ENCODE measurements at places on chromosomes 6 and 20.

DNA sequence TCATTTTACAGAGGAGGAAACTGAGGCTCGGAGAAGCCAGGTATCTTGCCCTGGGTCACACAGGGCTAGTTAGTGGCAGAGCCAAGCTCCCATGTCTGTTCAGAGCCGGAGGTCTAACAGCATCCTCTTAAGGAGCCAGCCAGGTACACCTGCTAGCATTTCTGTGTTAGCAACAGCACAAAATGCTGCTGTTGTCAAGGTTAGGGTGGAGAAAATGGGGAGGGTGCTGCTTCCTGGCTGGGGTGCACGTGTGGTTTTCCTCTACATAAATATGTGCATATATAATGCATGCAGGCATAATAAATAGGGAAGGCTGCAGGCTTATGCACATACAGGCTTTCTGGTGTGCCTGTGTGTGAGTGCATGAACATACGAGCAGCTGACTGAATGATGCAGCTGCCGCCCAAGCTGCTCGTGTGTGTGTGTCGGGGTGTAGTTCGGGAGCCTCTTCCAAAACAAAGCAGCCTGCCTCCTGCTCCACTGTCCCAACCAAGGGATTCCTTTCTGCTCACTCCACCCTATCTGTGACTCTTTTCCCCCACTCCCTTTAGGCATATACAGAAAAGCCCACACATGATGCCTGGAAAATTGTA, 86.6 kb downstream of the CD40 start:
- DNase-seq = no peak

DNA sequence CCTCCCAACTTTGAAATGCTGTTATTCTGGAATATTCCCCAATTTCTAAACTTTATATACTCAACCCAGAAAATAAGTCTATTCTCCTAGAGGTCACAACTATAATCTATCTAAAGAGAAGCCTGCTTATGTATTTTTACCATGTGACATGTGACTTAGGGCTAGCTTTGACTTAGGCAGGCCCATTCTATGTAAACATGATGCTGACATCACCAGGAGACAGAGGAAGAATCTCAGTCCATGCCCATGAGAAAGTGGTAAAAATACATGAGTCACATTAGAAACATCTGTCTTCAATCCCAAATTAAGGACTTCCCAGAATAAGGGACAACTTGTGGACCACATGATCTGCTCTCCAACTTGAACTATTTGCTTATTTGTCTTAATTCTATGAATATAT, 113.6 kb upstream of the ID4 start:
- DNase-seq = no peak

GRCh38 chr20:10953437-10953836, 279.6 kb upstream of the JAG1 start:
- DNase-seq = no peak

GRCh38 chr20:59055302-59055701, 12.7 kb upstream of the PRELID3B start:
- no peak for DNase-seq

GRCh38 chr6:139940741-139941729, 566.6 kb upstream of the CITED2 start:
- DNase-seq = no peak

- DNase-seq = no peak
These were observed 78.0 kb upstream of the MRPS10 start for GRCh38 chr6:42295677-42296076.

DNA sequence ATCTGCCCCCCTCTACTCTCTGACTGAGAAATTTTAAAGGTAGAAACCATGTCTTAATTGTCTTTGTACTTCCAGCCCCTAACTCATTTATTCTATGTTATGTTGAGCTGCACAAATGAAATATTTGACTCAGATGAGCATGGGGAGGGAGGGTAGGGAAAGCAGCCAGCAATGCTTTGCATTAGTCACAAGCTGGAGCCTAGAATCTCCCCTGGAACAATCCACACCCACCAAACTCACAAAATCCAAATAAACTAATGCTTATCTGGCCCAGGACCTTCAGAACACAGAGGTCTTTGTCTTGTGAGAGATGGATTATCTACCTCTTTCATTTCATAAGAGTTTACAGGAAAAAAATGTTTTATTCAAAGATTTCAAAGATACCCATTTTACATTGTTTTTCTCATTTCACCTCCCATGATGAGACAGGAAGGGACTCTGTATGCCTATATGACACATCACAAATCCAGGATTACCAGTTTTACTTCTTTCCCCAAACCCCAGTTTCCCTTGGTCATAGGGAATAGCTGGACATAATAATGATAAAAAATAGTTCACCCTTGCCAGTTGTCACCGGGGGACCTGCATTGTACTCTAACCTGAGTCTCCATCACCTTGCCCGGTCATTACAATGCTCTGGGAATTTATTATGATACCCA, 466.9 kb downstream of the KIF16B start:
- DNase-seq = no peak

- DNase-seq = no peak
These were observed 43.7 kb upstream of the ADTRP start for GRCh38 chr6:11822346-11822745.

DNA sequence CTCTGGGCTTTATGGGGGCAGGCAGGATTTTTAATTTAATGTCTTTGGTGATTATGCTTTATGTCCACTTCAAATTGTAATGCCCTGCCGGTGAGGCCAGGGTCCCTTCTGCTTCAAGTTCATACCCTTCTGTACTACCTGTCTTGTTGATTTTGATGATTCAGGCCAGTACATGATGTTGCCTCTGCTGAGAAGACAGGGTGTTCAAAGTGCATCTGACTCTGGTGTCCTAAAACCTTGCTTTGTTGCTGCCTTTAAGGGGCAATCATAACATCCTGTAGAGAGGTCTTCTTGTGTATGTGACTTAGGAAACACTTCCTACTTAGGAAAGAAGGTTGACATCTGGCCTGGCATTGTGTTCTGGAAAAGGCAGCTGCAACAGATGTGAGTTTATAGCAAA, 113.2 kb downstream of the TMEM170B start:
- no peak for DNase-seq

DNA sequence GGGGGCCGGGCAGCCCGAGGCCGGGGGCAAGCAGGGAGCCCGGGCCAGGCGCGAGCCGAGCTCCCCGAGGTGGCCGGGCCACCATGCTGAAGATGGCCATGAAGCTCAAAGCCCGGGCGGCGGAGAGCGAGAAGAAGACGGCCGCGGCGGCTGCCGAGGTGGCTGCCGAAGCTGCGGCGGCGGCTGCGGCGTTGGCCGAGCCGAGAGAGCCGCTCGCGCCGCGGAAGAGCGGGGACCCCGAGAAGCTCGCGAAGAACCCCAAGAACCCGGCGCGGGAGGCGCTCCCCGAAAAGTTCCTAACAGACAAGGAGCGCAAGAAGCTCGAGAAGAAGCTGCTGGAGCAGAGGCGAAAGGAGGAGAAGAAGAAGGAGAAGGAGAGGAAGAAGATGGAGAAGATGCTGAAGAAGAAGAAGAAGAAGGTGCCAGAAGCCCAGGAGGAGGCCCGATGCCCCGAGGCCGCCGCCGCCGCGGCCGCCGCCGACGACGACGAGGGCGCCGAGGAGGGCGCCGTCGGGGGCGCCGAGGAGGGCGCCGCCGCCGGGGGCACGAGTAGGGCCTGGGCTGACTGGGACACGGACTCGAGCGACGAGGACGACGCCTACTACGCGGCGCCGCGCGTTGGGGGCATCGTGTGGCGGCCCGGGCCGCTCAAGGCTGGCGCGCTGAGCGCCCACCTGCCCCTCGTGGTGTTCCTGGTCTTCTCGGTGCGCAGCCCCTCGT, 37.4 kb downstream of the GNAS start:
- DNase-seq = no peak

- DNase-seq = no peak
These were observed 45.9 kb downstream of the PTPRK start for GRCh38 chr6:128474481-128474880.

DNA sequence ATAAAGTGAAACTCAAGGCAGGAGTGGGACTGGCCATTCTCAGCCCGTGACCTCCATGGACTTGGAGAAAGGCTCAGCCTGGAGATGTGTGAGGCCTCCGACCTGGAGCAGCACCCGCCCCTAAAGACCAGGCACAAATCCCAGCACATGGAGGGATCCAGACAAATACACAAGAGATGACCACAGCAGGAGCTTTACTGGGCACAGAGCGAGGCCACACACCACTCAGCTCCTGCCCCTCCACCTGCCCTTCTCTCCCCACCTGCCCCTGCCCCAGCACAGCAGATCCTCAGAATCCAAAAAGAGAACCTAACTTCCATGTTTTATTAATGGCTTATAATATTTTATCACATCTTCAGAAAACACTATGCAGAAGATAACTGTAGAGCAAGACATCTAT, 20.4 kb upstream of the MICB start:
- no peak for DNase-seq

GRCh38 chr6:139857143-139857542, 482.7 kb upstream of the CITED2 start:
- DNase-seq = no peak

DNA sequence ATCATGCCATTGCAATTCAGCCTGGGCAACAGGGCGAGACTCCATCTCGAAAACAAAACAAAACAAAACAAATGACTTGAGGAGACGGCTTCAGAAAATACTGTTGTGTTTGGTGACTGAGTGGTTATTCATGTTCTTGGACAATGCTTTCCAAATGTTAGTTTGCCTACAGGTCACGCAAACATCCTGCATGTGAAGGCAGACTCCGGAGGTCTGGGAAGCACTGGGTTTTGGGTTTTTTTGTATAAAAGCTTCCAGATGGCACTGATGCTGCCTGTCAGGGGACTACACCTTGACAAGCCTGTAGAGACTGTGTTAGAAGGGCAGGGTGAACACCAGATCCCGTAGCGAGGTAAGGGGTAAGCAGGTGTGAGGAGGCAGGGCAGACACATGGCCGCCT, 81.7 kb downstream of the THBS2 start:
- no peak for DNase-seq

- DNase-seq = no peak
These were observed 405.1 kb downstream of the TAF4 start for GRCh38 chr20:61660559-61660958.

DNA sequence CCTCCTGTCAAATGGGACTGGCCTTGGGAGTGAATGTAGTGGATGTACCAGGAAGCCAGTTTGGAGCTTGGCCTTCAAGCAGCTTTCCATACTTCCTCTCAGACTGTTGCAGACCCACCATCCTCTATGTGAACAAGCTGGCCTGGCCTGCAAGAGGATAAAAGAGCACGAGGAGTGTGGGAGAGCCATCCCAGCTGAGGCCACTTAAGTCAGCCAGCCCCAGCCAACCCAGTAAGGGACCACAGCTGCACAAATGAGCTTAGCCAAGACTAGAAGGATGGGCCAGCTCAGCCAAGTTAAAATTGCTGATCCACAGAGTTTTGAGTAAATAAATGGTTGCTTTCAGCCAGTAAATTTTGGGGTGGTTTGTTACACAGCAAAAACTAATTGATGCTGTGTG, 156.9 kb upstream of the SOX4 start:
- DNase-seq = no peak

- DNase-seq = no peak
These were observed 79.3 kb upstream of the AGPAT4 start for GRCh38 chr6:161353208-161353613.

DNA sequence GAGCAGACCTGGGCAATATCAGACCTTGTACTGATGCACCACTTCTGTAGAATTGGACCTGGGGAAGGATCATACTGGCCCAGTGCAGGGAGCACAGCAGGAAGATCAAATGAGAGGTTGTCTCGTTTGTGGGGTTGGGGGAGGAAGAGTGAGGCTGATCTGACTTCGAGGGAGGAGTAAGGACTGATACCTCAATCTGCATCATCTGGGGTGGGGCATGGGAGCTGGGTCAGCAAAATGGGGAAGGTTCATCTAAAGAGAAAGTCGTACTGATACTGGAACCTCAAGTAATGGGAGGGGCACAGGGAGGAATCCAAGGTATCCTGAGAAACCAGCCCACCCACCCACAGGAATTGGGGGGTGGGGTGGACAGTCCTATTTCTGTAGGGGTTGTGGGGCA, 3.7 kb downstream of the RNF39 start:
- no peak for DNase-seq

GRCh38 chr20:9831032-9831431, 7.8 kb downstream of the PAK5 start:
- no peak for DNase-seq

DNA sequence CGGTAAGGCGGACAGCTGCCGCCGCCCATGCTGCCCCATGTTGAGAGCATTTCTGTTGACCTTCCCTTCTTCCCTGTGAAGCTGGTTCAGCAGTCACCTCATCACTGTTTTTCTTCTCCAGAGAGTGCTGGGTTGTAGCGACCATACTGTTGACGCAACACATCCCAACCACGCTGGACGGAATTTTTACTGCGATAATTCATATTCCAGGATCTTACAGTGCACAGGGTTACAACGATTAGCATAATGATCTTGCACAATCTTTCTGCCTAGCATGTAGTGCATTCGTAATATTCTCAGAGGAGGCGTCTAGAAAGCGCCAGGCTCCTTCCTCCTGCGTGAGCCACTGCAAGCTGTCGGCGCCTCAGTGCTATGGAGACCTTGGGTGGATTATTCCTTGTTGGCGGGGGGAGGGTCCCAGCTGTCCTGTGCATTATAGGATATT, 137.0 kb downstream of the MTHFD1L start:
- no peak for DNase-seq

- DNase-seq = no peak
These were observed 31.2 kb downstream of the RREB1 start for GRCh38 chr6:7138921-7139358.

DNA sequence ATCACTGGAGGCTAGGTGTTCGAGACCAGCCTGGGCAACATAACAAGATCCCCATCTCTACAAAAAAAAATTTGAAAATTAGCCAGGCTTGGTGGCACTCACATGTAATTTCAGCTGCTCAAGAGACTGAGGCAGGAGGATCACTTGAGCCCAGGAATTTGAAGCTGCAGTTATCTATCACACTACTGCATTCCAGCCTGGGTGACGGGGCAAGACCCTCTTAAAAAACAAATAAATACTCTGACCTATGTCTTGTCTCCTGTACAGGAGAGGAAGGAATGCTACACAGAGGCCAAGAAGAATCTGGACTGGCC, 25.8 kb downstream of the COX4I2 start:
- no peak for DNase-seq

DNA sequence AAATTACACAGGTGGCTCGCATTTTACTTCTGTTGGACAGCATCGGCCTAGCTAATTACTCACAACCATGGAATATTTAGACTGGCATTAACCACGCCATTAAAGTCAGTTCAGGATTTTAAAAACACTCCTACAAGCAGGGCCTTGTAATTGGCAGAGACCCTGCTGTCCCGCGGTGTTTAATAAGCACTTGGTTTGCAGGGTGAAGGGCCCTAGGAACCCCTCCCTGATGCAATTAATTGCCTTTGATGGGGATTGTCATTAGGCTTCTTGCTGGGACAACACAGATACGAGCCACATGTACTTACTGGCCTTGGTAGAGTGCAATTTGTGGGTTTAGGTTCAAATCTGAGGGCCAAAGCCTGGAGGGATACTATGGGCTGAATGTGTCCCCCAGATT, 7.8 kb upstream of the VSTM2L start:
- DNase-seq = no peak
